Mammary epithelial cell (primary cell): ENCODE measurements at places on chromosomes 11 and 22.

GRCh38 chr11:95989780-95990179 lies 65.9 kb upstream of the MTMR2 start:
- no peak for DNase-seq

- DNase-seq: no peak
Observed at GRCh38 chr22:39237318-39238100, 7.3 kb downstream of the PDGFB start.

DNA sequence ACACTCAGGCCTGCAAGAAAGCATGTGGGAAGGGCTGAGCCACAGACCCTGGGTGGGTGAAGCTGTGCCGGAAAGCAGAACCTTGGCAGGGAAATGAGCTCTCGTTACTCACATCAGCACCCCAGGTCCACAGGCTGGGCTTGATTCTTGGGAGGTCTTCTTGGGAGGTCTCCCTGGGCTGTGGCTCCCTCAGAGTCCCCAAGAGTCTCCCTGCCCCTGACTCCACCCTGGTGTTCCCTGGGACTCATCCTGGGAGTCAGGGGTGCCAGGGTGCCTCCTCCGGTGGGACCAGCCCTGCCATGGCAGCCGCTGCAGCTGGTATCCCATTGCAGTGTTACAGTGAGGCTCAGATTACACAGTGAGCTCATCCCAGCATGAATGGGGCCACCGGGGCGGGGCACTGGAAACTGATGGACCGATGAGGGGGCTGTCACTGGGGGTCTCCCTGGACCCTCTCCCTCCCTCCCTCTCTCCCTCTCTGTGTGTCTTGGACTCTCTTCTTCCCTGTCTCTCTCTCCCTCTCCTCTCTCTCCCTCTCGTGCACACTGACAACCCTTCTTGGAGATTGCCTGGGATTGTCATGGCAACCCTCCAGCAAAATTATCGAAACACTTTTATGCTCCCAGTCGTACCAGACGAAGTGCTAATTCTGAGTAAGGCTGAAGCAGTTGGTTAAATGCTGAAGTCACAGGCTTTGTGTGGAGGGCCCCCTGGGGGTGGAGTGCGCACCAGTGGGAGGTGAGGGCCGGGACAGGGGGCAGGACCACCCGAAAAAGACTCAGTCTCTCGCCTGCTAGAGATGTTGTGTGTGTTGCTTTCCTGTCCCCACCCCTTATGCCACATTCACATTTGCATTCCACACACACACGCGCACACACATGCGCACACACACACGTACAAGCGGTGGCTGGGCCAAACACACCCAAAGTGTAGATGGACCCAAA lies 8.6 kb upstream of the C11orf96 start:
- no peak for DNase-seq

DNA sequence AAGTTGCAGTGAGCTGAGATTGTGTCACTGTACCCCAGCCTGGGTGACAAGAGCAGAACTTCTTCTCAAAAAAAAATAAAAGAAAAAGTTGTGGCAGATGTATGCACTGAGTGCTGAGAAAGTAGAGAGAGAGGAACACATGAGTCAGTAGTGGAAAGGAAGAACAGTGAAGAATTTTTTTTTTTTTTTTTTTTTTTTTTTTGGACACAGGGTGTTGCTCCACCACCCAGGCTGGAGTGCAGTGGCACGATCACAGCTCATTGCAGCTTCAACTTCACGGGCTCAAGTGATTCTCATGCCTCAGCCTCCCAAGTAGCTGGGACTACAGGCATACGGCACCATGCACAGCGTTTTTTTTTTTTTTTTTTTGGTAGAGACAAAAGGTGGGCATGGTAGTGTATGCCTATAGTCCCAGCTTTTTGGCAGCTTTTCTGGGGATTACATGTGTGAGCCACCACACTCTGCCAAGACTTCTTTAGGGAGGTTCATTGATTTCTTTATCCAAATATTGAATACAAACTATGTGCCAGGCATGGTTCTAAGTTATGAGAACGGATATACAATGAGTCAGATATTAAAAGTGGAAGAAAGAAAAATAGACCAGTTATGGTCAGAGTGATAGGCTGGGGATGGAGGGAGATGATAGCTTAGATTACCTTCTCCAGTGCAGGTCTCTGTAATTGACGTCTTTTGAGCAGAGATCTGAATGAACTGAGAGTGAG lies 62.0 kb downstream of the YAP1 start:
- DNase-seq: peak; percentile 18

DNA sequence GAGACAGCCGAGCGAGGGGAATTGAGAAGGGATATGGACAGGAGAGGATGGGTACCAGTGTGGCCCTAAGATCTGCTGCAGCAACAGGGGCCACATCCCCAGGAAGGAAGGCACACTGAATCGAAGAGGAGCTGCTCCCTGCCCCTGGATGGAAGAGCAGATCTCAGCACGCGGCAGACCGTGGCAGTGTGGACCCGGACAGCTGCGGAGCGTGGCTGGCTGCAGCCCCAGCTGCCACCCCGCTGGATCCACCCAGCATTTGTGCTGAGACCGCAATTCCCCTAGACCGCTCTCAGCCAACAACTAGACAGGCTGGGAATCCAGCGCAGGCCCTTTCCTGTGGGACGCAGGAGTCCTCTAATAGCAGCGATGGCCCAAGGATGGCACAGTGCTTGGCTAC lies 94.7 kb downstream of the NECTIN1 start:
- no peak for DNase-seq

- DNase-seq: no peak
Observed at GRCh38 chr22:36862251-36863242, 1.7 kb downstream of the NCF4 start.

DNA sequence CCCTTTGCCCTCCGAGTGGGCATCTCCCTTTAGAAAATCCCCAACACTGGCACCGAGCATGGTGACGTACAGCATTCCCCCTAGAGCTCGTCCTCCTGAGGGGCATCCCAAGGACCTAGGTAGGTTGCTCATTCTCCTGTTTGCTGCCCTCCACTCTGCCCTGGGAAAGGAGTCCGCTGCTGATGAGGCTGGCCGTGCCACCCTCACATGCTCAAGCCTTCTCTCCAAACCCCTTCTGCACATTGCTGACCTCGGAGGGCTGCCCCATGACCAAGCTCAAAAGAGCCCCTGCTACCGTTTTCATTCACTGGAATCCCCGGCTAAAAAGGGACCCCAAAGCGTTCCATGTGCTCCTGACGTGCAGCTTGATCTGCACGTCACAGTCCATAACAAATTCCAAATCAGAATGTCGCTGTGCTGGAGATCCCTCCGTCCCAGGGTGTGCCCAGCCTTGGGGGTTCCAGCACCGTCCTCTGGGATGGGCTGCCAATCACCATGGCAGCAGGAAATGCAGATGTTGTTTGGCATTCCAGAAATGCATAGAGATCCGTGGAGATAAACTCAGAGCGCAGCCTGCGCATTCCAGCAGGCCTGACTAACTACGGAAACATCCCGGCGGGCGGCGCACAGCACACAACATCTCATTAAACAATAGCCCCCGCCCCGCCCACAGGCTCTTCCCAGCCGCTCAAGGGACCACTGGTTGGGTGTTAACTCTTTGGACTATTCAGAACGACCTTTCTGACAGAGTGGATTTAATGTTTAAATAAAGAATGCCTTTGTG lies 26.3 kb upstream of the GNB1L start:
- DNase-seq: peak; percentile 69

DNA sequence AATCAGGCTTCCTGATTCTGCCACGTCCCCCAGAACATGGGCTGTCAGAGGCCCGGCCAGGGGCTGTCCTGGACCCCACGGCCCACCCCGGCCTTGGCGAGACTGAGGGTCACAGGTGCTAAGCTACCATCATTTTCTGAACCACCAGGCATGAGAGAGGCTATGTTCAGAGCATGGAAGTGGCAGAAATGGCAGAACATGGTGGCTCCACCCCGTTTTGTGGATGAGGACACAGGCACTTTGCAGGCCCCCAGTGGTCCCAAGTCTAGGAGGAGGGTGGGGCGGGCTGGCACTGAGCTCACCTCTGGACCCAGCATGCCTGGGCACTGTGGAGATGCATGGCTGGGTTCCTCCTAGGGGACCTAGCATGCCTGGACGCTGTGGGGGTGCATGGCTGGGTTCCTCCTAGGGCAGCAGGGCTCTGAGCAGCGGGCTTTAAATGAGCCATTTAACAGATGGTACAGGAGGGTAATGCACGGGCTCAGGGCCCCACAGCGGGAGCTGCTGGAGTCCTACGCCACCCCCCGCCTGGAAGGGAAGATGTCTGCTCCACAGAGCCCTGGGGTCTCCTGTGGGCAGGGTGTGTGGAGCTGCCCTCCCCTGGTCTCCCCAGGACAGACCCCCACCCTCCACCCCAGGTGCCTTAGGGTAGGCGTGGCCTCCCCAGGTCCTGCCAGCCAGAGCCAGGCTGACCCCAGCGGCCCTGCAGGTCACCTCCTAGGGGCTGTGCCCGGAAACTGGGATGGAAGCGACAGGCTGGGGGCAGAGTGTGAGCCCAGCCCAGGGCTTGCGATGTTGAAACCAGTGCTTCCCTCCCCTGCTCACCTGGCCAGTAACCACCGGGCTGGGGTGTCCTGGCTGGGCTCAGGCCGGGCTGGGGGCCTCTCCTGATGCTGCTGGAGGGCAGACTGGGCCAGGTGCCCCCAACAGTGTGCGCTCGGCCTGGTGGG lies 6.1 kb upstream of the MUC5AC start:
- DNase-seq: no peak

DNA sequence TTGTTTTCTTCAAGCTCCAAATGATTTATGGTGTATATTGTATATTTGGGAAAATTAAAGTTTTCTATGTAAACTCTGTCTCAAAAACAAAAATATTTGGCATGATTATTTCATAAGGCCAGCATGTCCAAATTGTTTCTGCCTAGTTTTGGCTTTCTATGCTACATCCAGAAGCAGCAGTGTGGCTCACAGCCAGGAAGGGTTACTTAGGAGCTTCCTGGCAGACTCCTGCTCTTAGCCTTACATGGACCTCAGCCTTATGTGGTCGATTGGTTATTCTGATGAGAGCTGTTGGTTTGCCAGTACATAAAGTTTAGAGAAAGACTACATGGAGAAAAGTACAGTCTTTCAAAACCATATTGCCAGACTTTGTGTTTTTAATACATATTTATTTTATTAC lies 297.7 kb upstream of the FAT3 start:
- DNase-seq: no peak

DNA sequence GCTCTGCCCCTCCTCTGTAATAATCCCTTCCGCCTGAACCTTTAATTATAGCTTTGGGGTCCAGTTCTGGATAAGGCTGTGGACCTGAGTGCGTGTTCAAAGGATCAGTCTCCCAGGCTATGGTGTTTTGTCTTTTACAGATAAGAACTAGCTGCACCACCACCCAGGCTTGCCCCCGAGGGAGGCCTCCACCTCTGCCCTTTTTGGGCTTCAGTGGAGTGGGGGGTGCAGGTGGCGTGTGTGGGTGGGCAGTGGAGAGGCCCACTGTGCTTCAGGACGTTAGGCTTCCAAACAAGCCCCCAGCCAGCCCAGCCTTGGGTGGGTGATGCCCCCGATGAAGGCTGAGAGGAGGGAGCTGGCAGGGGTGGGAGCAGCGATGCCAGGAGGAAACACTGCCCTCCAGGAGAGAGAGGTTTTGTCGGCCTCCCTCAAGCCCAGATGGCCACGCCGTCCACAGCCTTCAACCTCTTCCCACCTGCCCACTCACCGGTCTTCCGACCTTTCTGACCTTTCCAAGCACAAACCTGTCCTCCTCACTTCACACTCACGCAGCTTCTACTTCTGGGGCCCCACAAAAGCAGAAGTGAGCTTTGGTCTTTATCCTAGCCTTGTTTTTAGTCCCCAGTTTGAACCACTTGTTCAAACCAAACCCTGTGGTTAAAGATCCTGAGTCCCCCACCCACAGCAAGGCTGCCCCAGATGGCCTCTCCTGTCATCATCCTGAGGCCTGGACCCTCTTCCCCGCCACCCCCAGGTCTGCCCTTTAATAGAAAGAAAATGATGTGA lies 20.4 kb downstream of the PSMD13 start:
- DNase-seq: no peak

GRCh38 chr11:82718307-82718706 lies 15.4 kb downstream of the FAM181B start:
- peak; percentile 54 for DNase-seq

DNA sequence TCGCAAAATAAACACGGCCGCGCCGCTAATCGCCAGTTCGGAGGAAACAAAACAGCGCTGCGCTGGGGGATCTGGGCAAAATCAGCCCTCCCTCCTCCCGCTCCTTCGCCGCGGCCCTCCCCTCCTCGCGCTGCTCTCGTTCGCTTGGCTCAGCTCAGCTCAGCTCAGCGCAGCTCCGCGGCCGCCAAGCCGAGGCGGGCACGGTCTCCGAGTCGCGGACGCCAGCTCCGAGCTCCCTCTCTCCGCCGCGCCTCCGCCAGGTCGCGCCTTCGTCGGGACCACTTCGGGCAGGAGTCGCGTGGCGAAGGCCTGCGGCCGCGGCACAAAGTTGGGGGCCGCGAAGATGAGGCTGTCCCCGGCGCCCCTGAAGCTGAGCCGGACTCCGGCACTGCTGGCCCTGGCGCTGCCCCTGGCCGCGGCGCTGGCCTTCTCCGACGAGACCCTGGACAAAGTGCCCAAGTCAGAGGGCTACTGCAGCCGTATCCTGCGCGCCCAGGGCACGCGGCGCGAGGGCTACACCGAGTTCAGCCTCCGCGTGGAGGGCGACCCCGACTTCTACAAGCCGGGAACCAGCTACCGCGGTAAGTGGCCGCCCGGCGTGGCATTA lies at the start of gene SPON1:
SPON1 (plus strand) TSS at position 162 of the 607 bp plus-strand sequence; CDS start at position 344, 182 bp downstream.
- peak; percentile 27 for DNase-seq

GRCh38 chr11:70139785-70140410 lies 61.8 kb downstream of the ANO1 start:
- DNase-seq: peak; percentile 69

GRCh38 chr22:29433856-29434255 lies 4.5 kb upstream of the RFPL1 start:
- DNase-seq: no peak

DNA sequence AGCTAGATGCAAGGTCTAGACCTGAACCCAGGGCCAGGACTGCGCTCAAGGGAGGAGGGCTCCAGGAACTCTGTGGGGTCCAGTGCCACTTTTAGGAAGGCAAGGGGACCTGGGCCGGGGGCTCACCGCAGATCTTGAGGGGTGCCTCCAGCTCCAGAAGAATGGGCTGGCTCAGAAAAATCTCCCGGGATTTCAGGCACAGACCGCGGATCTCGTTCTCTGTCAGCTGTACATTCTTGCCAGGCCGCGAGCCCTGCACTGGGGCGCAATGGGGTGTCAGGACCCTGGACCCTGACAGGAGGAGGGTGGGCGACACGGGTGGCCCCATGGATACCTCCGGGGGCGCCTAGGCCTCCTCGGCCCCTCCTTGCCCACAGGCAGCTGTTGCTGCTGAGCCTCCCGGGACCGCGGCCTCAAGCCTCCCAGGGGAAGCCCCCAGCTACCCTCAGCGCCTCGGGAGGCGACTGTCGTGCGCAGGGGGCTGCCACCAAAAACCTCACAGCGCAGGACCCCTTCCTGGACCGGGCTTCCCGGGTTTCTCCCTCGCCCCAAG lies 640 bp downstream of the PPP1CA start:
- no peak for DNase-seq

DNA sequence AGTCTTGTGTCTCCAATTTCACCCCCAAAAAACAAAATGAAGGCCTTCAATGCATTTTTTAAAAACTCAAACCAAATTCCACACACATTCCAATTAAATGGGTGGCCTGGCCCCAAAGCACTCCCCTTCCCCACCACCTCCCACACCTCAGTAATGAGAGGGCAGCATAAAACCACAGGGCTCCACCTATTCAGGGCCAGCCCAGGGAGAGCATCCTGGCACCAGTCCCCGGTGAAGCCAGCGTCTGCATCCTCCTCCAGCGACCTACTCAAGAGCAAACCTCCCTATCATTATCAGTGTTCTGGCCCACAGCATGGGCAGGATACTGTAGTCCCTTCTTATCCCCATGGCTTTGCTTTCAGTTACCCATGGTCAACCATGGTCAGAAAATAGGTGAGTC lies 17.8 kb upstream of the OR8B8 start:
- no peak for DNase-seq
